ENCODE measurements at places on chromosomes 13 and 19. TPM values are rescaled to one million over a fixed set of nuclear protein-coding genes. Genes with fewer than 3 reads are reported as not detected.

DNA sequence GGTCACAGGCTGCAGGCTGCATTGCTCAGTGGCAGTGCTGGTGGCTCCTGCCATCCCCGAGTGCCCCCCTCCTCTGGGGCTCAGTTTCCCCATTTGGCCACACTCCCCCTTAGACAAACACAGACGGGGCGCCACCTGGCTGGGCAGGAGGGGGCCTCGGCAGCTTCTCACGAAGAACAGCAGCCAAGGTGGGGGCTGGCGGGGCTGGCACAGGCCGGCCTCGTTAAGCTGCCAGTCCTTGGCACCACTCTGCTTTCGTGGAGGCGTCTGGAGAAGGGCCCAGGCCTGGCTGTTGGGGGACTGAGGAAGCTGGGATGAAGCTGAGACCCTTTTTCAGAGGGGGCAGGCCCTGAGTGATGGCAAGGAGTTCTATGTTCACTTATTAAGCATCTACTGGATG lies 3.7 kb upstream of the ZNRF4 start:
- no peak for DNase-seq

DNA sequence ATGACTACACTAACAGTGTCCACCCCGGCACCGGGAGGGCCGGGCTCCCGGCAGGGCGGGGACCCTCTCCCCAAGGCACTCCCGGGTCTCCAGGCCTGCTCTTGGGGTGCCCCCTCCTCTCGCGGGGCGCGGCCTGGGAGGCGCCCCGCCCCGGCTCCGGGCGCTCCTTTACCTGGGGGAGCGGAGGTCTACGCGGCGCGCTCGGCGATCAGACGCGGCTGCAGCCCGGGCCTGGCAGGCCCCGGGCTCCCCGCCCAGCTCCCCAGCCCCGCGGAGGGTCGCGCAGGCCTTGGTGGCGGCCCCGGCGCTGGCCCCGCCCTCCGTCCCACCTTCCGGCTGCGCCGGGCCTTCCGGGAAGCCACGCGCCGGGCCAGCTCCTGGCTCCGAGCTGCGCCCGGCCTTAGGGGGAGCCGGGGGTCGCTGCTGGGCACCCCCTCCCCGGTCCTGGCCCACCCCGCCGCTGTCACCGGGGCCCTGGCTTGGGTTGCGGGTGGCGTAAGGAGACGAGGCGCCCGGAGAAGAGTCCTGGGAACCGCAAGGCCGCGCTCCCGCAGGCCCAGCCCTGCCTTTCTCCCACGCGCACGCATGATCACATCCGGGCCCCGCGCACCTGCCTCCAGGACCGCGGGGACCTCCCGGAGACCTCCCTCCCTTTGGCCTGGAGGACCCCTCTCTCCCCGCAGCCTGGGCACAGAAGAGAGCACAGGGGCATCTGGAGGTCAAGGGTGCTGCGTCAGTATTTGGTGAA lies at the start of gene C19orf12:
TSS of gene C19orf12 (minus strand) at position 309 of the 748 bp plus-strand sequence. CDS start 6,848 bp downstream, outside the sequence.
- peak; percentile 59 for DNase-seq

GRCh38 chr13:50370303-50370950 lies 355.2 kb downstream of the KCNRG start:
- no peak for DNase-seq

DNA sequence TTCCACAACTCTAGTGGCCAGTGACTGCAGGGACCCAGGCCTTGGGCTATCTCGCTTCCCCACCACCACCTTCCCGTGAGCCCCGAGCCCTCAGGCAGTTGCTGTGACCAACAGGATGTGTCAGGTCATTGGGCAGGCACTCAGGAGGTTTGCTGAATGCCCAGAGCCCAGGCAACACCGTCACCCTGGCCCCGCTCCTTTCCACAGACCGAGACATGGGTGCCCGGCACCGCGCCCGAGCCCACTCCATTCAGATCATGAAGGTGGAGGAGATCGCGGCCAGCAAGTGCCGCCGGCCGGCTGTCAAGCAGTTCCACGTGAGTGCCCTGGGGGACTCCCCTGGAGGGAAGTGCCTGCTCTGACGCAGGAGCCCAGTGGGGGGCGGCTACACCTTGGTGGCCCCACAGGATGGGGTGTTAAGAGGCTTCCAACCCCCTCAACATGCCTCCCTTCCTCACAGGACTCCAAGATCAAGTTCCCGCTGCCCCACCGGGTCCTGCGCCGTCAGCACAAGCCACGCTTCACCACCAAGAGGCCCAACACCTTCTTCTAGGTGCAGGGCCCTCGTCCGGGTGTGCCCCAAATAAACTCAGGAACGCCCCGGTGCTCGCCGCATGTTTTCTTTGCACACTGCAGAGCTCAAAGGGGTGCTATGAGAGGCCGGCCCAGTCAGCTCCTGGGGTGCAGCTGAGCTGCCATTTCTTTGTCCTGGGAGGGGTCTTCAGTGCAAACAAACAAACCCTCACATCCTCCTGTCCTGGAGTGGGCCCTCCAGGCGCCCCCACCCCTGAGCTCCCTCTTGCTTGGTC lies 3.2 kb downstream of the RPL18A start:
- no peak for DNase-seq

DNA sequence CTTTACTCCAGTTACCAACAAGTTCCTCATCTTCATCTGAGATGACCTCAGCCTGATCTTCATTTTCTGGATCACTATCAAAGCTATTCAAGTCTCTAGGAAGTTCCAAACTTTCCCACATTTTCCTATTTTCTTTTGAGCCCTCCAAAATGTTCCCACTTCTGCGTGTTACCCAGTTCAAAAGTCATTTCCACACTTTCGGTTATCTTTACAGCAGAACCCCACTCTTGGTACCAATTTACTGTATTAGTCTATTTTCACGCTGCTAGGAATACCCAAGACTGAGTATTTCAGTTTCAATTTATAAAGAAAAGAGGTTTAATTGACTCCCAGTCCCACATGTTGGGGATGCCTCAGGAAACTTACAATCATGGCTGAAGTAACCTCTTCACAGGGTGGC lies 274.3 kb downstream of the FGF9 start:
- no peak for DNase-seq

DNA sequence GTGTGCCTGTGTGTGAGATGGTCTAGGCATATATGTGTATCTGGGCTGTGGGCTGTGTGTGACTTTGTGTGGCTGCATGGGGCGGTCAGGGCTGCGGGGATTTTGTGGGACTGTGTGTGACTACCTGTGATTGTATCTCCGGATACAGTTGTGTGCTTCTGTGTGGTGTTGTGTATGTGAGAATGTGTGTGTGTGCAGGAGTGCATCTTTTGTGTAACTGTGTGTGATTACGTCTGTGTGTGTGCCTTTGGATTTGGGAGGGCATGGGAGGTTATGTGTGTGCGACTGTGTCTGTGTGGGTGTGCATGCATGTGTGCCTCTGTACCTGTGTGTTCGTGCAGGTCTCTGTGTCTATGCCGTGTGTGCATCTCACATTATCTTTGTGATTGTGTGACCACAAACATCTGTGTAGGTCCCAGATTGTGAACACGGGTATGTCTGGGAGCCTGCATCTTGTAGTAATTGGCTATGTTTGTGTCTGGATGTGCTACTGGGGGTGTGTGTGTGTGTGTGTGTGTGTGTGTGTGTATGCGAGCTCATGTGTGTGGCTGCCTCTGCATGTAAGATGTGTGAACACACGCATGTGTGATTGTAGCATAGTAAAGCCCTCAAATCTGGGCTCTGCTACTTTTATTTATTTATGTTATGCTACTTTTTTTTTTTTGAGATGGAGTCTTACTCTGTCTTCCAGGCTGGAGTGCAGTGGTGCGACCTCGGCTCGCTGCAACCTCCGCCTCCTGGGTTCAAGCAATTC lies 7.6 kb downstream of the EHD2 start:
- no peak for DNase-seq

- no peak for DNase-seq
These were observed 1.9 kb upstream of the SELENOW start for GRCh38 chr19:47776568-47776967.

GRCh38 chr19:45443462-45444317 lies 20.0 kb upstream of the ERCC1 start:
- DNase-seq = peak; percentile 77

GRCh38 chr13:25292301-25292700 lies 5.0 kb upstream of the MTMR6 start:
- DNase-seq = no peak

- no peak for DNase-seq
These were observed 885.2 kb downstream of the PCDH9 start for GRCh38 chr13:66344805-66345517.

DNA sequence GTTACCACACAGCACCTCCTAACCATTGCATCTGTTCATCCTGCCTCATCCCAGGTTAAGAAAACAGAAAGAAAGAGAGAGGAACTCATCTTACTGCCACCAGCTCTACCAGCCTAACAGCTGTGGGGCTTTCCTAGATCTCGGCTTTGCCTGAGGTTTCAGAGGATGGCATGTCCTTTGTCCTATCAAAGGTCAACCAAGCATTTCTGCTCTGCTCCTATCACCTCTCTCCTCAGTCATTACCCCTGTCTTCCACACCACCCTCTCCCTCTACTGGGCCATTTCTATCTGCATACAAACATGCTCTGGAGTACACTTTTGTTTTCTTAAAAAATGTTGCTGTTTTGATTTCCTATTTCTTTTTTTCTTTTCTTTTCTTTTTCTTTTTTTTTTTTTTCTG lies 393.3 kb downstream of the IRS2 start:
- no peak for DNase-seq

- DNase-seq = no peak
These were observed 9.4 kb downstream of the TIMM13 start for GRCh38 chr19:2417881-2418406.

DNA sequence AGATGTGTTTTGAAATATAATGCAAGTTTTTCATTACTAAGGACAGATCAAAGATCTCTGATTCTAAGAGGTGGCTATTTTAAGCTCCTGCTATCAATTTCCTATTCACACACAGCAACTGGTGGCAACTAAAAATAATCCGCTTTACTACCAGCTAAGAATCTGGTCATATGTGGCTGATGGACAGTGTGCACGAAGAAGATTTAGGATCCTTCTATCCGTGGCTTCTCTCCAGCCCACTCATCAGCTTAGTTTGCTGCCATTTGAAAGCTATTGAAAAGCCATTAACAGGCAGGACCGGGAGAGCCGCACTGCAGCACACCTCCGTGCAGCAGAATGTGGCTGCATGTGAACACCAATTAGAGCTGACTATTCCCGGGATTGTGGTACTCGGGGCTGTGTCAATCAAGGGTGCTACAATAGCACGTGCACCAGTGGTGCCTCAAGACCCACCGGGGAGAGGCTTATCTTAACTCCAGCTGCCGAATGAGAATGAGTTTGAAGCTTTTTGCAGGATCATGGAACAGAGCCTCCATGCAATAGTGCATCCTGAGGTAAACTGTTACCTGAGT lies at the start of gene MYO16:
TSS of gene MYO16 (plus strand) at position 431 of the 572 bp plus-strand sequence. CDS start 234 bp downstream, outside the sequence.
- DNase-seq = no peak

DNA sequence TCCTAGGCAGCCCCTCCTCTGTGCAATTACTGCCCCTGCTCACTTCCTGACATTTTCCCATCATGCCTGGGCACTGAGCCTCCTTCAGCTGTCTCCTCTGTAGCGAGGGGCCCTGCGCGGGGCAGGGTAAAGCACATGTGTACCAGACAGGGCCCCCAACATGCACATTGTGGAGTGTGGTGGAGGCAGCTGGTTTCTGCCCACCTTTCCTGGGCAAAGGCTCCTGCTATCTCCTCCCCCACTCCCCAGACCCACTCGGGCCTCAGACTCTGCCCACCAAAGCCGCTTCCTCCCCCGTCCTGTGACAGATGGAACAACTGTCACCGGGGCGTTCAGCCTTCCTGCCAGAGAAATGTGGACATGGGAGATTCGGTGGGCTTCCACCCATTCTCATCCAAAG lies 2.9 kb upstream of the KPTN start:
- no peak for DNase-seq

GRCh38 chr13:27679396-27679795 lies 57.7 kb downstream of the POLR1D start:
- DNase-seq = no peak

Gene ELSPBP1
- total RNA-seq = not detected

Gene FFAR2
- not detected for total RNA-seq

Gene ZNF726
- total RNA-seq = 0.37 TPM

Gene SOHLH2
- not detected for total RNA-seq

Gene FBN3
- 12.8 TPM for total RNA-seq

Gene RASIP1
- total RNA-seq = 1.0 TPM

Gene ACP7
- not detected for total RNA-seq

Measured in neural crest cell (in vitro differentiated cells).